ENCODE measurements at places on chromosomes 7 and 10.

- no peak for DNase-seq
Observed at GRCh38 chr7:41559426-41559825, 143.5 kb downstream of the INHBA start.

- no peak for DNase-seq
Observed at GRCh38 chr10:75347186-75347585, 54.4 kb downstream of the ZNF503 start.

GRCh38 chr10:7492660-7493046, 81.8 kb upstream of the SFMBT2 start:
- no peak for DNase-seq

- DNase-seq, result no peak
Observed at GRCh38 chr10:45386657-45387056, 12.6 kb downstream of the ALOX5 start.

- no peak for DNase-seq
Observed at GRCh38 chr10:117471344-117471874, 71.1 kb upstream of the EMX2 start.

DNA sequence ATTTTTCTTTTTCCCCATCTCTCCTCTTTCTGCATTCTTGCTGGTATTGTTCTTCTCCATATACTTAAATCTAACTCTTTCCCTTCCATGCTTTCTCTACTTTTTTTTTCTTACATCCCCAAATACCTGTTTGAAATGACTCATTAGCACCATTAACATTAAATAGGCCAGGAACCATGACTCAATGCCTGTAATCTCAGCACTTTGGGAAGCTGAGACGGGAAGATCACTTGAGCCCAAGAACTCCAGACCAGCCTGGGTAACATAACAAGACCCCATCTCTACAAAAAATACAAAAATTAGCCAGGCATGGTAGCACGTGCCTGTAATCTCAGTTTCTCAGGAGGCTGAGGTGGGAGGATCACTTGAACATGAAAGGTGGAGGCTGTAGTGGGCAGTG, 1026.8 kb downstream of the GATA3 start:
- no peak for DNase-seq

GRCh38 chr10:6406220-6407033, 173.6 kb downstream of the PRKCQ start:
- DNase-seq, result no peak

DNA sequence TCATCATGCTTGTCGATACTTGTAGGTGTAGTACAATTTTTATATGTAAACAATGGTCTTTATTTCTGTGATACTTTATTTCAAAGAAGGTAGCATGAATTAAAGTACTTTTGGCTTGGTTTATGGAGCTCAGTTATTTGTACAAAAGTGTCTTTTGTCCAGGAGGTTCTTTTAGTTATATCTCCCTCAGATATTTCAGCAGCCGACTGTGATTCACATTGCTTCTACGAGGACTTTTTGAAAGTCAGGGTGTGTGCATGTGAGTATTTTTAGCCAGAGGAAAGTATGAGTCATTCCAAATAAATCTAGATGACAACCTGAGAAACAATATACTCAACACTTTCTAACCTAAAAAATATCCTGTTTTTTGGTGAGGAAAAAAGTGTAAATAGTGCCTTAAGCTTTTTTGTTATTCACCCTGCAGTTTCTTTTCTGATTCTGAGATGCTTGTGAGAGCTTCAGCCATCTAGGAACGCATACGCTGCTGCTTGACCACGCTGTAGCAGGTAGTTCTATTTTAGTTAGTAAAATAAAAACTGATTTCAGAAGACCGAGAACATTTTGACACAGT, 595 bp upstream of the SUN1 start:
- no peak for DNase-seq

DNA sequence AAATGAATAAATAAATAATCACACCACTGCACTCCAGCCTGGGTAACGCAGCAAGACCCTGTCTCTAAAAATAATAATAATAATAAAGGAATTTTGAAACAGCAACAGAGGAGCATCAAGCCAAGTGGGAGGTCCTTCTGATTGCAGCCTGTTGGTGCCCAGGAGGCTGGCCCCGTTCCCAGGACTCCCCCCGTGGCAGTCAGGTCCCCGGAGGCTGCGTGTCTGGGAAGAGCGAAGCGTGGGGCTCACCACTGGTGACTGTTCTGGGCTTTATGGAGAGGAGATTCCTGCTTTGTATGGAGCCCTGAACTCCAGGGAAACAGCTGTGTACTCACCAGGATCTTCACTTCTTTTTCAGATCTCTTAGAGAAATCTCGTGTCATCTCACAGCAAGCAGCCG, 19.3 kb upstream of the MYH16 start:
- DNase-seq, result no peak

- no peak for DNase-seq
Observed at GRCh38 chr10:74827045-74827441, 643 bp downstream of the KAT6B start.

DNA sequence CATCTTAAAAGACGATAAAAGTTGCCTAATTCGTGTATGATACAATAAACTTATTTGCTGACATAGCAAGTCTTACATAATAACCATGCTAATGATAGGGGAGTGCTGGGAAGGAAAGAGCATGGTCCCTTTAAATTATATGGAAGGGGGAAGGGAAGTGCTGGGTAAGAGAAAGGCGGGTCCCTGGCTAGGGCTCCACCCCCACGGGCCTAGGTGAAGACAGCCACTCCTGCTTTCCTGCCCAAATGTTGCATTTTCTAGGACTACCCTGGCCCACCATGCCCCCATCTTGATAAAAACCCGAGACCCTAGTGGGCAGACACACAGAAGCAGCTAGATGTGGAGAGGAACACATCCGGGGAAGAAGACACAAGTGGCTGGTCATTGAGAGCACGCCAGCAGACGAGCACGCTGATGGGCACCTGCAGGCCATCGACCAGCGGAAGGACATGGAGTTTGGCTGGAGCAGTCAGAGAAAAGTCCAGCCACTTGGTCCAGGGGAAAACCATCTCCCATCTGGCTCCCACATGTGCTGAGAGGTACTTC, 328.7 kb downstream of the ARL4A start:
- DNase-seq, result no peak

DNA sequence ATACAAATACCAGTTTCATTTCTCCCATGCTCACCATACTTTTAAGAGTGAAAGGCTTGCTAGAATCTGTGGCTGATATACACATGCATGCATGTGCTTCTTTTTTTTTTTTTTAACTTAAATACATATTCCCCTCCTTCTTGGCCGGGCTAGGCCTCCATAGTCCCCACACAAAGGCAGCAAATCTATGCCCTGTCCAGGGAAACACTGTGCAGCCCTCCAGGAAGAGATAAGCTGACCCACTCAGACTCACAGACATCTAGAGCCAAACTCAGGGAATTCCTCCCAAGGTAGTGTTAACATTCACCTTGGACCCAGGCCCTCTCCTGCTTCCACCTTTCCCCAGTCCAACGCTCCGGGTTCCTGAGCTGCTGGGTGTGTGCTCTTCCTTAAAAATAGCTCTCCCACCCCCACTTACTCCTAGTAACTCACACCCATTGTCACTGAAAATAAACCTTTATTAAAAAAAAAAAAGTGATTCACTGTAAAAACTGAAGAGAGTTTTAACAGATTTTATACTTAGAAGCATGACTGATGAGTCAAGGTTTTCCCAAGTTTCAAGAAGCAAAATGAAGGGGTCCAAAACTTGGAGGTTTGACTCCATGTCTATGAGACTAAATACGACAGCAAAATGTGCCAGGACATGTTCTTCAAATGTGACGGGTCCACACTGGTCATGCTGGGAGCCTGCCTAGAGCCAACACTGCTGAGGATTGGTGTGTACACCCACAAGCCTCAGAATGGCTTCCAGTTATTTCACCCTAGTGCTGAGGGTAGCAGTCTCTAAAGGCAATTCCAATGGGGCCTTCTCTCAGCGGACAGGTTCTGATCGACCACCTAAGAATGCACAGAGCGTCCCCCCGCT, 159.5 kb downstream of the GLI3 start:
- DNase-seq, result no peak

DNA sequence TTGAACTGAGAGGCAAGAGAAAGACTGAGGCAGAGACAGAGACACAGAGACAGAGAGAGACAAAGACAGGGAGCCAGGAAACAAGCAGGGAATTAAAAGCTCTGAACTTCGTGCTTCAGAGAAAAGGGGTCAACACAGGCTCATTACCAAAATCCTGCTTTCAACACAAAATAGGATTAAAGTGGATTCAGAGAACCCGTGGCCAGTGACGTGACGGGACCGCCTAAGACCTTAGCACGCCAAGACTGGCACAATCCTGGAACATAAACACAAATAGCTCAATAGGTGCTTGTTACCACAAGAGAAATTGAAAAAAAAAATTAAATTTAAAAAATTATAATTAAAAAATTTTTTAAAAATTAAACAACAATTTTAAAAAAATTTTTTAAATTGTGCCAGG, 21.5 kb downstream of the ASB13 start:
- DNase-seq, result no peak

GRCh38 chr7:155769701-155770100, 42.6 kb downstream of the SHH start:
- DNase-seq, result no peak

GRCh38 chr10:100374200-100374655, 27.2 kb downstream of the SCD start:
- DNase-seq, result no peak

- DNase-seq, result no peak
Observed at GRCh38 chr10:57098146-57098545, 737.1 kb upstream of the ZWINT start.

GRCh38 chr7:29563590-29564495, at the start of gene PRR15:
Gene PRR15 (plus strand): TSS chr7:29563835. CDS start chr7:29566330, 2,495 bp downstream.
- no peak for DNase-seq

GRCh38 chr10:103706047-103706446, 149.3 kb downstream of the SH3PXD2A start:
- no peak for DNase-seq

DNA sequence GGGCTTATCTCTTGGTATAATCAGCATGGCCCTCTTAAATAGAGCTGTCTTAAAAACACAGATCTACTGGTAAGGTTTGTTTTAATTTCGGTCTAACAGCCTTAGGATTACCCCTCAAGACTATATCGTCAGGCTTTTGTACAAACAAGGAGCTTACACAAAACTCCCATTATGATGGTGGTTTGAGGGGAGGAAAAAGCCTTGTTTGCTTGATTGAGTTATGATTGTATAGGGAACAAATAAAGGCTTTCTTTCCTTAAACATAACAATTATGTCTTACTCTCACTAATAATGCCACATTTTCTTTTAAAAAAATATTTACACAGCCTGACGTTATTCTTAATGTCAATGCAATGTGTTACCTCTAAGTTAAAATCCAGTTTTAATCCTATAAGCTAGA, 188.8 kb upstream of the TCF7L2 start:
- no peak for DNase-seq

GRCh38 chr7:80294346-80294745, 159.7 kb downstream of the GNAI1 start:
- DNase-seq, result no peak

GRCh38 chr7:93202594-93203250, 23.5 kb downstream of the HEPACAM2 start:
- no peak for DNase-seq

DNA sequence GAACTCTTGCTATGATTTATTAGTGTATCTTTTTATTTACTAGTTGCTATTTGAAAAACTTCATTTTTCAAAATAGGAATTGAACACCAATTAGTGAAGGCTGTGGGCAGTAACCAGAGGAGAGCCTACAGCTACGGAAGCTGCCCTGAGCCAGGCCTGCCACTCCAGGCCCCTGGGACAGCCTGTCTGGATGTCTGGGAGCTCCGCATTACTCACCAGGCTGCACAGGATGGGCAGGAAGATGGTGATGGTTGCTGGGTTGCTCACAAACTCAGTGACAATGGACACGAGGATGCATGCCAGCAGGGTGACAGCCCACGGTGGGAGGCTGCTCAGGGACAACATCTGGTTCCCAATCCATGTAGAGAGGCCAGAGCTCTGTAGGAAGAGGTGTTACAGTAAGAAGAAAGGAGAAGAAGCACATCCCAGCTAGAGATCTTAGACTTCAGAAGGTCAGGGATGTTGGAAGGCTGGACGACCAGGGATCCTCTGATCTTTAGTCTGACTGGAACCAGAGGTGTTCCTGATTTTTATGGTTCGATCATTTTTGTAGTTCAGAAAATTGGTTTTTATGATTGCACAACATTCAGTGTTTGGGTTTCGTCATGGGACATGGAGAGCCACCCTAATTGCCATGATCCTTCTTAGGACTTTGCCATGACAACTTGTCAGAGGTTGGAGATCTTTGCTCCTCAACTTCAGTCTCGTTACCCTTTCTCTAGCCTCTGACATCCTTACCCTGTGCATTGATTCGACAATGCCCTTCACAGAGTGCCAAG, 23.2 kb downstream of the STMP1 start:
- DNase-seq, result no peak

GRCh38 chr10:85600744-85601081, 765.9 kb downstream of the GRID1 start:
- no peak for DNase-seq

GRCh38 chr10:50951365-50951764, 65.9 kb upstream of the A1CF start:
- DNase-seq, result no peak

- DNase-seq, result no peak
Observed at GRCh38 chr10:129958629-129959543, 5.2 kb downstream of the EBF3 start.

DNA sequence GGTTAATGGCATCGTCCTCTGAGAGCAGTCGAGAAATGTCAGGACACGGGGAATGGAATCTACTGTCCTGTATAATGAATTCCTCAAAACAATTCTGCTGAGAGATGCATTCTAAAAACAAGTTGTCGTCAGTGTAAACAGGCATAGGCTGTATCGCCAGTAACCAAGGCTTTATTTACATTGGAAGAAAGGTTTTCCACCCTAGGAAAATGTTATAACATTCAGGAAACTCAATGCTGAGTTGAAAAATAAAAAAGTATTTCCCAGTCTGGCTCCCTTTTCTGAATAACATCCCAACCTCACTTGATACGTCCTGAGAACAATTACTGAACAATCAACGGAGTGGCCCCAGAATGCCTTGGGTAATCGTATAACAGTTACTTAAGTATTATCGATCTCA, 79.6 kb upstream of the UCN3 start:
- DNase-seq, result no peak

DNA sequence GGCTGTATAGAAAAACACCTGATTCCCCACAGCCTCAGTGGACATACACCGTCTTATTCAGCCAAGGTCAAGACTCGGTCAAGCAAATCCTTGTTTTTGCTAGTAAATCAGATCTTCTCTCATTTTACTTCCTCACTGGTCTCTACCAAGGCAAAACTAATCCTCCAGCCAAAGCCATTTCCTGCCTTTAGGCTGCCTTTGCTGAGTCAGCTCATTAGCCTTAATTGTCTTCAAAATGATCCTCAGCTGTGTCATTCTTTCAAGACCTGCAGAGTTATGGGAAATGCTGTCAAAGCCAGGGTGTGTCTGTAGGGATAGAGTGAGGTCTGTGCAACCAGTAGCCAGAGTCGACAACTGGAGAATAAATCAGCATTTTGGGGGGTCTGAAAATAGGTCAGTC, 107.2 kb upstream of the FAM180A start:
- DNase-seq, result no peak

- DNase-seq, result no peak
Observed at GRCh38 chr7:96202102-96202501, 119.8 kb downstream of the SLC25A13 start.

DNA sequence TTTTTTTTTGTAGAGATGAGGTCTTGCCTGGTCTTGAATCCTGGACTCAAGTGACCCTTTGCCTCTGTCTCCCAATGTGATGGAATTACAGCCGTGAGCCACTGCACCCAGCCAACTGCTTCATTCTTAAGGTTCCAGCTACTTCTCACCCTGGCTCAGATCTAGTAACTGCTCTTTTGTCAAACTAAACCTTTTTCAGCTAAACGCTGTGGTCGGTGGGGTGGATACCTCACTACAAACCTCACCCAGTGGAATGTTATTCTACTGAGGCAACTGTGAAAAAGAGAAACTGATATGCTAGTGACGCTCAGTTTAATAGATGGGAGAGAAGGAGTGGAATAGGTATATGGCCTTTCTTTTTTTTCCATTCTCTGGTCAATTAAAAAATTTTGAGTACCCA, 1.7 kb upstream of the MRLN start:
- DNase-seq, result no peak
